ENCODE measurements at places on chromosomes 1 and 21.

- DNase-seq: no peak
Measured at GRCh38 chr1:86778569-86779239, 74.3 kb downstream of the SH3GLB1 start.

DNA sequence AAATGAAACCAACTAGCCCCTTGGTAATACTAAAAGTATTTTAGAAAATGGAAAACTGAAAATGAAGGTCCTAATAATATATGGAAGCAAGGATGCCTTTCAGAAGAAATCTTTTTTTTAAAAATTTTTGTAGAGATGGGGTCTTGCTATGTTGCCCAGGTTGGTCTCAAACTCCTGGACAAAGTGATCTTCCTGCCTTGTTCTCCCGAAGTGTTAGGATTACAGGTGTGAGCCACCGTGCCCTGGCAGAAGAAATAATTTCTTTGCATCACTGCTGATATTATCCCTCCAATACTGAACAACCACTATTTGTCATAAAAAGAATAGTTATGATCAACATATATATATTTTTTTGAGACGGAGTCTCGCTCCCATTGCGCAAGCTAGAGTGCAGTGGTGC is 25.6 kb downstream of the SELENOF start:
- DNase-seq: no peak

DNA sequence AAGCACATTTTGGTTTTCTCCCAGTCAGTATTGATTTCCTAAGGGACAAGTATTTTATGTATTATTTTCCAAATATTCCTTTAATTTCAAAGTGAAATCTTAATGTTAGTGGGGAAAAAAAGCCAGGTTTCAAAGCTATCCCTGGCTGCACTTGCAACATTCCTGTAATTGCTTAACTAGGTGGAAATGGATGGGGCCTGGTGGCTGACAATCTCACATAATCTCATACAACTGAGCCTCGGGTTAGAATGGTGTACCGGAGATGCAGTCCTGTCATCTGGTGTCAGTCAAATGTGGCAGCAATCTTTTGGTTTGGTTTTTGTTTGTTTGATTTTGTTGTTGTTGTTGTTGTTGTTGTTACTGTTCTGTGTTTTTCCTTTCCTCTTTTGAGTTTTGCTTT is 46.1 kb downstream of the KDM1A start:
- DNase-seq: no peak

GRCh38 chr21:16587681-16588375 is 858.0 kb downstream of the USP25 start:
- no peak for DNase-seq

DNA sequence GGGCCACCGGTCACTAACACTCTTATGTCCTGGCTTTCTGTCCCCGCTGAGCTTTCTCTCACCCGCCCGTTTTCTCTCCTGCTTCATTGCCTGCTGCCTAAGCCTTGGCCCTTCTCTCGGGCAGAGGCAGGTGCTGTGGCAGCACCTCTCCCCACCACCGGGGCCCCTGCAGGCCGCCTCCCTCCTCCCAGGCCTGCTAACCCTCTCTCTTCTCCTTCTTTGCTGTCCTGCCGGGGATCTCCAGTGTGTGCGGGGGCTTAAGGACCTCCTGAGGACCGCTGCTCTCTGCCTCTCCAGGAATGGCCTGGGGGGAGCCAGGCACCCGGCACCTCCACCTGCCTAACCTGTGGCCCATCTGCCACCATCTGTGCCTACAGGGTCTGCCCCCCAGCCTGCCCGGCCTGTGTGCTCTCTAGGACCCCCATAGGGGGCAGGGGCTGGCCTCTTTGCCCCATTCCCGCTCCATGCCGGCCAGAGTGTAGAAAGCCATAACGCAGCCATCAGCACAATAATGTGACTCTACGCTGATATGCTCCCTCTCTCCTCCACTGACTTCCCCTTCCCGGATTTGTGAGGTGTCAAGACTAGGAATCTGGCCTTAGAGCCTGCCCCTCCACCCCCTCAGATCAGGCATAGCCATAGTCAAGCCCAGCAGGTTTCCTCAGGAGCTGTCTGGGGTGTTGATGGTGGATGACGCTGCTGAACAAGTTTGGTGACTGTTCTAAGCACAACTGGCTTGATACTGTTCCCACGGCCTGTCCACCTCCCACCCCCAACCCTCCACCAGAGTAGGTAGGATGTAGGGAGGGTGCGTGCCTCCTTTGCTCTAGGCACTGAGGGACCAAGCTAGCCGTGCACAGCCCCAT is 6.1 kb upstream of the SFN start:
- DNase-seq: no peak

DNA sequence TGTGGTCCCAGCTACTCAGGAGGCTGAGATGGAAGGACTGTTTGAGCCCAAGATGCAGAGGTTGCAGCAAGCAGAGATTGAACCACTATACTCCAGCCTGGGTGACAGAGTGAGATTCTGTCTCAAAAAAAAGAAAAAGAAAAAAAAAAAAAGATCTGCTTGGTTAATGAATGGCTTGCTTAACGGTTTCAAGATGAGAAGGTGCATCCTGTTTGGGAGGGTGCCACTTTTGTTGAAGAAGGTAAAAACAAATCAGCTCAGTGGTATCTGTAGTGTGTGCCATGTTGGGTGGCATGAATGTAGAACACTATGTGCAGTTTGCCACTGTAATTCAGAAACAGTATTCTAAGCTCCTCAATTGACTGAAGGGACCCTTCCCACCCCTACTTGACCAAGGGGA is 94.9 kb upstream of the ETV3 start:
- DNase-seq: no peak

GRCh38 chr1:230345139-230345885 is 80.8 kb downstream of the PGBD5 start:
- no peak for DNase-seq

DNA sequence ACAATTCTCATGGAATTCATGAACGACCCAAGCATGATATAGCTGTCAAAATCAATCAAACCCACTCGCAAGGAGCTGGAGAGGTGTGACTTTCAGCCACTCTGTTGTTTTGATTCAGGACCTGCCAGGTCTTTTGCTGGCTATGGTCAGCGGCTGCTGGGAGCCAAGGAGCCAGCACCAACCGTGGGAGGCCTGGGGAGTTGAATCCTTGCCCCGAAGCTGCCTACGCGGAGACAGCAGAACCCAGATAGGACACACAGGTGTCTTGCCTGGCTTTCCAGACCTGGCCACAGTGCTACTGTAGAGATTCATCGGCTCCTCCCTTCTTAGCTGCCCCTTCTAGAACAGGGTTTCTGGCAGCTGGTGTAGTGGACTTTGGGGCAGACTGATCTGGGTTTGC is 42.7 kb downstream of the ZSCAN20 start:
- DNase-seq: no peak

- DNase-seq: no peak
Measured at GRCh38 chr1:113879739-113880038, 7.7 kb downstream of the BCL2L15 start.

GRCh38 chr1:229381234-229381633 is 38.4 kb upstream of the CCSAP start:
- no peak for DNase-seq

DNA sequence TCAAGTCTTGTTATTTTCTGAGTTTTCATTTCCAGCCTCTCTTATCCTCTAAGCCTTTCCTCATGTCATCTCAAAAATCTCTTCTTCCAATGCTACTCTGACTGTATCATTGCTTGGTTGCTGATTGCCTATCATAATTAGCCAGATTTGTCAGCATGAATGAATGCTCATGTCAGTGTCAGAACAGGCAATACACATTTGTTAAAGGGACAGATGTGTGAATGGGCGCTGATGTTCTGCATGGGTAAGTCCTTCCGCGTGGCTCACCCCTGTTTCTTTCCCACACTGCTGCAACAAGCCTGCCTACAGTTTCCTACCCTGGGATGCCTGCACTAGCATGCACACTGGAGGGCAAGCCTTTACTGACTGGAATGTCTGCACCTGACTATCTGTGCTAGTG is 100.6 kb downstream of the RHOU start:
- no peak for DNase-seq

GRCh38 chr1:209416039-209416438 is 167.5 kb upstream of the CAMK1G start:
- no peak for DNase-seq

GRCh38 chr1:7526196-7526866 is 244.8 kb upstream of the VAMP3 start:
- DNase-seq: no peak

DNA sequence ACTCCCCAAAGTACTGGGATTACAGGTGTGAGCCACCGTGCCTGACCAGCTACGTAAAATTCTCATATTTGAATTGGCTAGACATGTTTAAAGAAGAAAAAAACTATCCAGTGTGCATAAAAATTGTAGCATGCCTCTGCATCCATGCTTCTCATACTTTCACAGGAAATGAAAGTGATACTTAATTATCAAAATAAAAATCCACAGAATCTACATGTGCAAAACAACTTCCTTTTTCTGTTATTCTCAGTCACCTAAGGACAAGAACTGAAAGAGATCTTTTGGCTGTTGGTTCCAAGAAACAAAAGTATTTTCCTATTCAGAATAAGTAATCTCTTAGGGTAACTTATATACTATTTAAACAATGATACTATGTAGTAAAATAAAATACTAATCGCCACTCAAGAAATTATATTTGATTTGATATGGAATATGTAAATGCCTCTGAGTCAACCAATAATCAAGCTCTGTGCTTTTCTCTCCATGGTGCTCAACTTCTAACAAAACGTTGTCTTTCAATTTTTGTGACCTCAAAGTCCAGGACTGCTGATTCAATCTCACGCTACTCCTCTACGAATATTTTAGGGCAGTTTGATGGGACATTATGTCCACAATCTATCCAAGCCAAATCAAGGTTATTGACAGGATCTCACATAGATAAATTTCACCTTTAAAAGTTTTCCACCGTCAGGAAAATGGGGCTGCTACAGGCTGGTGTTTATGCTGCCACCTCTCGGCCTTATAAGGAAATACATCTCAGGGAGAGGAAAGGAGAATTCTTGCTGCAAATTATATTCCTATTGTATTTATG is 102.7 kb downstream of the ZNF281 start:
- DNase-seq: peak; percentile 61

DNA sequence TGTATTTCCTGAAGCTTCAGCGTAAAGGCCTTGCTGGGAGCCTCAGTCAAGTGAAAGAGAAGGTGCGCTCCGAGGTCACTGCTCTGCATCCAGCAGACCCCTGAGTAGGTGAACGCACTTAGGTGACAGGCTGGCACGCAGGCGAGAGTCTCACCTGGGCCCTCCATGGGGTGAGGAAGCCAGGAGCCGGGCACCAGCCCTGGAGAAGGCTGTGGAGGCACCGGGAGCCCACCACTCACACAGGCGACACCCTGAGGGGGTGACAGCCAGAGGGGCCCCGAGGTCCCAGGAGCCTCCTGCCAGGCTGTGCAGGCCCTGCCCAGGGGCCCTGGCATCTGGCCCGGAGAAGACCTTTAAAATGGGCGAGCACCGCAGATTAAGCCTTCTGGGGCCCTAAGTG is 67.6 kb downstream of the ARHGEF16 start:
- DNase-seq: no peak

- DNase-seq: no peak
Measured at GRCh38 chr1:62528015-62528414, 69.3 kb upstream of the ANGPTL3 start.

- peak; percentile 7 for DNase-seq
Measured at GRCh38 chr1:47751193-47751592, 246.0 kb downstream of the TRABD2B start.

GRCh38 chr1:43319288-43319687 is 18.3 kb upstream of the MPL start:
- DNase-seq: no peak

DNA sequence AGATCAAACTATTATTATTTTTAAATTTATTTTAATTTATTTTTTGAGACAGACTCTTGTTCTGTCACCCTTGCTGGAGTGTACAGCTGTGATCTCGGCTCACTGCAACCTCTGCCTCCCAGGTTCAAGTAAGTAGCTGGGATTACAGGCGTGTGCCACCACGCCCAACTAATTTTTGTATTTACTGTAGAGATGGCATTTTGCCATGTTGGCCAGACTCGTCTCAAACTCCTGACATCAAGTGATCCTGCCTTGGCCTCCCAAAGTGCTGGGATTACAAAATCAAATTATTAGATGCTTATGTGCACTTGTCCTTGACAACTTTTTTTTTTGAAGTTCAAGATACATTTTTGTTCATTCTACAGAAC is 15.4 kb downstream of the LIN9 start:
- no peak for DNase-seq

DNA sequence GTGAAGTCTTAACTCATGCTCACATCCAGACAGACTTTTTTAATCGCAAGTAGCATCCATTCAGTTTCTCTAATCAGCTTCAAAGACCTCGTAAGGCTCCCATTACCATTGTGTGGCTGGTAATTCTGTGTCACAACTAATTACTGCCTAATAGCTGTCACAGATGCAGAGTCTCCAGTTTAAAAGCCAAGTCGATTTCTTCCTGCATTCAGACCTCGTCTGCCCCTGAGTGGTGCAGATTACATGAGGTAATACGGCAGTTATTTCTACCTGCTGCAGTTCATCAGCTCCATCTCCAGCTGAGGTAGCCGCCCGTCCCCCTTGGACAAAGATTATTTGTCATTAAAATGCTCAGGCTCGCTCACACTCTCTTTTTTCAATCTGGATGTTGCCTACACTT is 34.4 kb upstream of the OLIG2 start:
- peak; percentile 17 for DNase-seq

DNA sequence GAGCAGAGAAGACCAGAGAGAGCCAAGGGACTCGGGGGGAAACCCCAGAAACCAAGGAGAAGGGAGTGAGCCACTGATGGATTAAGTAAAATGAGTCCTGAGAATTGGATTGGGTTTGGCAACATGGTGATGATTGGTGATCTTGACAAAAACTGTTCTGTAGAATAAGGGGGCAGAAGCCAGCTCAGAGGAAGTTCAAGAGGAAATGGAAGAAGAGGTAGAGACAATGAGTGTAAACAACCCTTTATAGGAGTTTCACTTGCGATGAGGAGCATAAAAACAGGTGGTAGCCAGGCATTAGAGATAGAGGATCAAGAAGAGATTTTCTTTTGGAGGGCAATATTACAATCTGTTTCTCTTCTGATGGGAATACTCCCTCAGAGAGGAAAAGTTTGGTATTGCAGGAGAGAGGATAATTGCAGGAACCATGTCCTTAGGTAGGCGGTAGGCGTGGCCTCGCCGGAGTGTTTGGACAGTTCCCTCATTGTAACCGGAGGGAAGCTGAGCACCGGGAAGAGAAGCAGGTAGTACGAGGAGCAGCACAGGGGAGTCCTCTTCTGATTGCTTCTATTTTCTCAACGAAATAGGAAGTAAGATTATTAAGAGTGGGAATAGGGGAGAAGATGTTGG is 68.4 kb upstream of the TENT5C start:
- DNase-seq: peak; percentile 5

GRCh38 chr1:5727871-5728643 is 264.2 kb downstream of the NPHP4 start:
- no peak for DNase-seq

DNA sequence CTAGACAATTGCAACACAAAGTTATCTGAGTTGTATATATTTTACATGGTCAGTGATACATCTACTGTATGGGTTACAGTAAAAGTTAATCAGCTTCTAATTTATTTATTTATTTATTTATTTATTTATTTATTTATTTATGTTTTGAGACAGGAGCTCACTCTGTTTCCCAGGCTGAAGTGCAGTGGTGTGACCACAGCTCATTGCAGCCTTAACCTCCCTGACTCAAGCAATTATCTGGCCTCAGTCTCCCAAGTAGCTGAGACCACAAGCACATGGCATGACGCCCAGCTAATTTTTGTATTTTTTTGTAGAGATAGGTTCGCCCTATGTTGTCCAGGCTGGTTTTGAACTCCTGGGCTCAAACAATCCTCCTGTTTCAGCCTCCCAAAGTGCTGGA is 241.6 kb downstream of the PTPRC start:
- no peak for DNase-seq

Data from HAP-1 (cell line).